ENCODE measurements at places on chromosomes 4 and X.

DNA sequence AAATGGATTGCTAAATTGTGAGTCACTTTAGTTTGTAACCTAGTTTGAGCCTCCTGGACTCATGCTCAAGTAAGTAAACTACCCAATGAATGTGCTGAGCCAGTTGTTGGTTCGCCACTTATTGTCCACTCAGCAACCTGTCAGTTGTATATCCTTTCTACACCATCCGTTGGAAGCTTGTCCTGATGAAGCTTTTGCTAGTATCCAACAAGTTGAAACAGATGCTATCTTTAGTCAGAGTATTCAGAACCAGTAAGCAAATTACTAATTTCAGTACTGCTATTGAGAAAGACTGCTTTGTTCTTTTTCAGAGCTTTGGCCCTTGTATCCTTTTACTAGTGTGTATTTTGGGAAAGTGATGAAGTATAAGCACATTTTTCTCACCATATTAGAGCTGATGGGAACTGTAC, 4.3 kb upstream of the NAA15 start:
- no peak for DNase-seq

- no peak for DNase-seq
These were observed 616.7 kb upstream of the PCDH7 start for GRCh38 chr4:30103455-30103854.

DNA sequence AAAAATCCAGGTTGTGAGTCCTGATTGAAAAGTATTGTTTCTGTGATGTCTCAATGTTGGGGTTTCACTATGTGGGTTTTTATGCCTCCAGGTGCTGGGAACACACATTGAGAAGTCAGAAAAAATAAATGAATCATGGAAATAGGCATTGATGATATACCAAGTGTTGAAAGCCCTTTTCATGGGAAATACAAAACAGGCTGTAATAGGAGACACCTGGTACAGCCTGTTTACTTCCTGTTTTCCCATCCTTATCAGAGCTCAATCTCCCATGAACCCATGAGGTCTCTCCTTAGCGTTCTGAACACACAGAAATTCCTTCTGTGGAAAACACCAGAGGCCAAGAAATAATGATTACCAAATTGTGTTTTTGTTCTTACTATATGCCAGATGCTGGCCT, 106.3 kb upstream of the BOD1L1 start:
- no peak for DNase-seq

GRCh38 chr4:182885738-182886077, 31.5 kb downstream of the DCTD start:
- no peak for DNase-seq

- no peak for DNase-seq
These were observed 42.1 kb downstream of the TMEM165 start for GRCh38 chr4:55437823-55438222.

DNA sequence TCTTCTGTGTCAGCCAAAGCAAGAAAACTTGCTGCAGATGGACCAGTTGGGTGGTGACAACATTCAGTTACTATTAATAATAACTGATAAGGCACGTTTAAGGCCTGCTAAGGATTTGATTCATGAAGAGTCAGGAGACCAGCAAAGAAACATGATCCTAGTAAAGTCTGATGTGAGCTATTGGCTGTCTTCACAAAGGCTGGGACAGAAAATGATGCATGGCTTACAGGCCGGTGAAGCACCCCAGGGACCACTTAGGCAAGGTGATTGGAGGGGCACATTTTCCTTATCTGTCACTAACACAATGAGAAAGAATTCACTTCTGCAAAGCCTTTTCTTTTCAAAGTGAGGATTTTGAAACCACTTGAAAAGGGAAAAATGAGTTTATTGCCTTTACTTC, 65.4 kb upstream of the TRPC3 start:
- DNase-seq: no peak

- no peak for DNase-seq
These were observed 2.7 kb upstream of the PF4V1 start for GRCh38 chr4:73850261-73850970.

DNA sequence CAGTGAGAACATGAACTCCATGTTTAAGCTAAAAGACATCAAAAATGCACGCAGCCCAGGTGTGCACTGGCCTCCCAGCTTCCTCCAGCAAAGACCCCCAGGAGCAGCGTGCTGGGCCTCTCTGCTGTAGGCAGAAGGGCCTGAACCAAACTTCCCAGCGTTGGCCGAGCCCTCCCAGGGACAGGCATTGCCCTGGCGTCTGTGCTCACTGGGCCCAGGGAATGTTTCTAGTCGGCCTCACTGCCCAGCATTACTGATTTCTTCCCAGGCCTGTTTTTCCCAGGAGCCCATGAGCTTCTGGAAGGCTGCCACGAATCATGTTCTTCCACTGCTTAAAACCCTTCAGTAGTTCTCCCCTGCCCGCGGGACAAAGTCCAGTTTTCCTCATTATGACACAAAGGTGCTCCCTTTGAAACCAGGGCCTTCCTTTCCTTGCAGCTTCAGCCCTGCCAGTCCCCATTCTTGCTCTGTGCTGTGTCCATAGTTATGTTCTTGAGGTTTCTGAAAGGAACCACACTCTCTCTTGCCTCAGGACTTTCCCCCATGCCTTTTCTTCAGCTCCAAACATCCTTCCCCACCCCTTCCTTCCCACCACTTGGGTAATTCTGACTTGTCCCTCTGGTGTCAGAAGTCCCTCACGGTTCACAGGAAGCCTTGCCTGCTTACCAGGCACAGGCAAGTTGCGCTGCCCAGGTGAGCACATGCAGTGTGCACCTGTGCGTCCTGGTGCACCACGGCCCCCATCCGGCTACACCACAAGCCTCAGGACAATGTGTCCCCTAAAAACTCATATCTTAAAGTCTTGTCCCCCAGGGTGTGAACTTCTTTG, 93.4 kb upstream of the ENPP6 start:
- no peak for DNase-seq

Measured in activated gamma-delta T cell treated with Interleukin-2 at 50 U/mL for 16 hours (primary cell).